ENCODE measurements at places on chromosomes 13 and 19. TPM values are rescaled to one million over a fixed set of nuclear protein-coding genes. Genes with fewer than 3 reads are reported as not detected.

- H3K4me3 ChIP-seq: peak overlapping the region; percentile 74
- DNase-seq: no peak
- peaks cover 29% of the 10 kb centered on the region for H3K4me1 ChIP-seq
- H3K36me3 ChIP-seq: no peaks in the 10 kb centered on the region
- H3K27me3 ChIP-seq: peaks cover 47% of the 10 kb centered on the region
Observed at GRCh38 chr19:4580021-4580901, 20.8 kb upstream of the SEMA6B start.

DNA sequence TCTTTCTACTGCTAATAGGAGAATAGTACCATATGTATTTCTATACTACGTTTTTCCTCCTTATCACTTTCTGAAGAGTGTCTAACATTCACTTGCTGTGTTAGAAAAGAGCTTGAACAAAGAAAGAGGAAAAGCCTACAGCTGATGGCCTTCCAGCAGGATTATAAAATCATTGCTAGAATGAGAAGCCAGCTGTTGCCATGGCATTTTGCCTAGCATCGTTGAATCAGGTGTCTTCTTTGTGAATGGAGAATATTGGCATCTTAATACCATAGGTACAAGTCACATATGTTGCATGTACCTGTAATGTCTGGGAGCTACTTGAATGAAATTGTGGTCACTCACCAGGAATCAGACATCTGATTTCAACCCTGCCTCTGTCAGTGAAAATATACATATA, 1174.9 kb downstream of the PCDH17 start:
- no peaks in the 10 kb centered on the region for H3K4me1 ChIP-seq
- H3K36me3 ChIP-seq: no peaks in the 10 kb centered on the region
- no peaks in the 10 kb centered on the region for H3K27me3 ChIP-seq
- no peak overlapping the region for H3K4me3 ChIP-seq
- no peak overlapping the region for H3K27ac ChIP-seq

DNA sequence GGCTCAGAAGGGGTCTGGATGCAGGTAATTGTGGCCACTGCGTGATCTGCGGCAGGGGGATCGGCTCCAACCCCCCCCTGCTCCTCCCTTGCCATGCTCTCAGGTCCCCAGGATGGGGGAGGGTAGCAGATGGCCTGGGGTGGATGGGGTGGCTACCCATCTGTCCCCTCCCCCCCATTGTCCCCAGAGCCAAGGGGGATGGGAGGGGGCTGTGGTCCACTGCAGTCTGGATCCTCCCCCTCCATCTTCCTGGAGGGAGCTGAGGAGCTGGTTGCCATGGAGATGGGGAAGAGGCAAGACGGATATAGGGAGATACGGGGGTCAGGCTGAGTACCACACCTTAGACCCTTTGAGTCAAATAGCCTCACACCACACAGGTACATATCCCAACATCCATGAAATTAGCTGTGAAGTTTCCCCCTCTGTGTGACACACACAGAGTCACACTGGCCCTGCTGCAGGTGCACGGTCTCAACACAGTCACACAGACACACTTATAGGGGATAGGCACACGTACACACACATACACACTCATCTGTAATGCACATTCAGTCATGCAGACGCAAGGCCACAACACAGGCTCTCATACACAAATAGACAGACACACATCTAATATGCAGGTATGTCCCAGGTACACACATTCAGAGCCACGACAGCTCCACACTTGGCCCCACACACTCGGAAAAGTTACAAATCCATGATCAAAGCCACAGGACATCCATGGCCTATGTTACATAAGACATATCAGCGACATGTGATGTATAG, 1.8 kb upstream of the NOVA2 start:
- H3K4me3 ChIP-seq: no peak overlapping the region
- H3K27ac ChIP-seq: no peak overlapping the region
- H3K4me1 ChIP-seq: peaks cover 18% of the 10 kb centered on the region
- no peaks in the 10 kb centered on the region for H3K36me3 ChIP-seq
- peaks cover 74% of the 10 kb centered on the region for H3K27me3 ChIP-seq

DNA sequence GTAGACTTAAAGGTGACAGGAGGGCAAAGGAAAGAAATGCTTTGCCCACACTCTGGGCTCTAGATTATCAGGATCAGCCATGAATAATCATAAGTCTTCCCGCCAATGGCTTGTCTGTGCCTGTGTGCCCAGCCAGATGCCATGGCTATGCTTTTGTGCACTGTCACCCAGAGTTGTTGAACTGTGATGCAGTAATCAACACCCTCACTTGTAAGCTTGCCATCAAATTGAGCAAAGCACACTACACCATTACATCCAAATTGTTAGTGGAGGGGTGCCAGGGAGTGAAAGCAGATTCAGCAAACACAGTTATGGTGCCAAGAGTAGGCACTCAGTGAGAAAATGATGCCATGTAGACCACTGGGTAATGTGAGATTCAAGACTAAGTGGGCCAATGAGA, 845.3 kb upstream of the MIR17HG start:
- no peaks in the 10 kb centered on the region for H3K27me3 ChIP-seq
- H3K27ac ChIP-seq: no peak overlapping the region
- H3K36me3 ChIP-seq: peaks cover 4% of the 10 kb centered on the region
- no peak for DNase-seq
- H3K4me3 ChIP-seq: no peak overlapping the region
- H3K4me1 ChIP-seq: no peaks in the 10 kb centered on the region

- H3K27ac ChIP-seq: no peak overlapping the region
- H3K4me3 ChIP-seq: no peak overlapping the region
- H3K4me1 ChIP-seq: no peaks in the 10 kb centered on the region
- DNase-seq: no peak
- no peaks in the 10 kb centered on the region for H3K36me3 ChIP-seq
Observed at GRCh38 chr13:68998056-68998455, 1109.6 kb upstream of the ATXN8OS start.

DNA sequence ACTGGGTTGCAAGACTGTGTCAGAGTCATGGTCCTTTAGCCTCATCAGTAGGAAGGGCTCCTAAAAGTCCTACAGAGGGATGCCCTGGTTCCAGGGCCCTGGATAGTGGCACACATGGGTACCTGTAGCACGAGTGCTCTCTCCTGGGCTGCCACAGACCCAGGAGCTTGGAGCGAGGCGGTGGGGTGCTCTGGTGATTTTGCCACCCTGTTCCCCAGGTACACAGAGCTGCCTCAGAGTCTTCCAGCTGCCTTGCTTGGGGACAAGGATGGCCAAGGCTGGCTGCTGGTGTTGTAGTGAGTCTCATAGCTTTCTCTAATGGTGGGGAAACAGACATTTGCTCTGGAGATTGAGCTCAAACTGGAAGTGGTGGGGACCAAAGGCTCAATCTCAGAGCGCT, 53.9 kb upstream of the OLFM4 start:
- DNase-seq: no peak
- no peak overlapping the region for H3K4me3 ChIP-seq
- no peaks in the 10 kb centered on the region for H3K36me3 ChIP-seq
- peaks cover 22% of the 10 kb centered on the region for H3K27me3 ChIP-seq
- H3K27ac ChIP-seq: no peak overlapping the region

- H3K36me3 ChIP-seq: no peaks in the 10 kb centered on the region
- peaks cover 18% of the 10 kb centered on the region for H3K4me1 ChIP-seq
- no peaks in the 10 kb centered on the region for H3K27me3 ChIP-seq
- DNase-seq: no peak
Observed at GRCh38 chr19:6735181-6735911, 2.0 kb downstream of the GPR108 start.

- H3K36me3 ChIP-seq: no peaks in the 10 kb centered on the region
- H3K27me3 ChIP-seq: no peaks in the 10 kb centered on the region
- no peak overlapping the region for H3K27ac ChIP-seq
- H3K4me1 ChIP-seq: peaks cover 25% of the 10 kb centered on the region
- no peak for DNase-seq
Observed at GRCh38 chr13:35393886-35394285, 82.6 kb downstream of the MAB21L1 start.

- no peaks in the 10 kb centered on the region for H3K4me1 ChIP-seq
- H3K27ac ChIP-seq: no peak overlapping the region
- no peak overlapping the region for H3K4me3 ChIP-seq
Observed at GRCh38 chr13:68440874-68441273, 1210.7 kb upstream of the PCDH9 start.

- peaks cover 32% of the 10 kb centered on the region for H3K4me1 ChIP-seq
- H3K27ac ChIP-seq: no peak overlapping the region
- no peak overlapping the region for H3K4me3 ChIP-seq
- H3K36me3 ChIP-seq: no peaks in the 10 kb centered on the region
- peaks cover 7% of the 10 kb centered on the region for H3K27me3 ChIP-seq
Observed at GRCh38 chr13:30017880-30018279, 167.5 kb upstream of the UBL3 start.

DNA sequence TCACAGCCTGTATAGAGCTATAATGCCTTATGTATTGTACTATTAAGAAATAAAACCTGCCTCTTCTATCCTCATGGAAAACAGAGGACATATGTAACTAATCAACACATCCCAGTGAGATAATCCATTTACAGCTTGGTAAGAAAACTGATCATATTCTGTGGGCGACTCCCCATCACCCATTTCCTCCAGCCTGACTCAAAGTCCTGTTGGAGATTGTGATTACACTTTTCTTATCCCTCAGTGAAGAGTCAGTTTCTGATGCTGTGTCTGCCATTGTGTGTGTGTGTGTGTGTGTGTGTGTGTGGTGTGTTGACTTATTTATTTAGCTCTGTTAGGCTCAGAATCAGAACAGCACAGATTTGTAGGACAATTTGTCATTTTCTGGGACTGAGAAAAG, 212.8 kb downstream of the FGF9 start:
- H3K27me3 ChIP-seq: peaks cover 17% of the 10 kb centered on the region
- no peak overlapping the region for H3K4me3 ChIP-seq
- H3K27ac ChIP-seq: no peak overlapping the region
- no peaks in the 10 kb centered on the region for H3K36me3 ChIP-seq
- no peaks in the 10 kb centered on the region for H3K4me1 ChIP-seq
- DNase-seq: no peak

DNA sequence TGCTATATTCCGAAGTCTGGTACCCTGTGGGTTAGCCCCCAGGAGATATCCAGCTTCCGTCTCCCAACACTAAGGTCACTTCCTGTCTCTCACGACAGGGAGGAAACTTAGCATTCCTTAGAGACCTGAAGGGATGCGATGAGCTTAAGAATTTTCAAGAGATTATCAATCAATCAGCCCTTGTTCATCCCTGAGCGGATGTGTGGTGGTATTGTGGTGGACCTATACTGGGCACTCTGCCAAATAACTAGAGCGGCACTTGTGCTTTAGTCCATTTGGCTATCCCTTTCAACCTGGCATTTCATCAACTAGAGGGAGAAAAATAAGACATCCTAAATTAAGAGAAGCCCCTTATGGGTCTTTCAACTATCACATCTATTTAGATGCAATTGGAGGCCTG, 30.9 kb upstream of the ZNF562 start:
- DNase-seq: no peak
- H3K4me1 ChIP-seq: no peaks in the 10 kb centered on the region
- H3K4me3 ChIP-seq: no peak overlapping the region
- no peaks in the 10 kb centered on the region for H3K36me3 ChIP-seq

GRCh38 chr13:99690426-99691174, 189.3 kb downstream of the TM9SF2 start:
- H3K36me3 ChIP-seq: no peaks in the 10 kb centered on the region
- H3K4me1 ChIP-seq: peaks cover 11% of the 10 kb centered on the region
- peaks cover 87% of the 10 kb centered on the region for H3K27me3 ChIP-seq

DNA sequence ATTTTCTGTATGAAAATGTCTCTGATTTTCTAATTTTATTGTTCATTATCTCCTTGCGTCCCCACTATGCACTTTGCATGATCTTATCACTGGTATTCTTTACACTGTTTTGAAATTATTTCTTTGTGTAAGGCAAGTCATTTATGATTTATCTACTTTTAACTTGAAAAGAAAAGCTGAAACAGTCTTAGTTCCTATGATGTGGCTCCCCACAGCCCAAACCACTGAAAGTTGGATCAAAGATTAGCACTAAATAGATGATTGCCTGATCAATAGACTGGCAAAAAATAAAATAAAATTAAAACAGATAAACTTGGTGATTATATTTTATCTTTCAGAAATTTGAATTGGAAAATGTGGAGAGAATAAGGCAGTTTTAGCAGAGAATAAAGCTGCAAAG, 1101.9 kb downstream of the PCDH9 start:
- no peak overlapping the region for H3K27ac ChIP-seq
- no peaks in the 10 kb centered on the region for H3K4me1 ChIP-seq
- no peak for DNase-seq
- no peaks in the 10 kb centered on the region for H3K36me3 ChIP-seq

DNA sequence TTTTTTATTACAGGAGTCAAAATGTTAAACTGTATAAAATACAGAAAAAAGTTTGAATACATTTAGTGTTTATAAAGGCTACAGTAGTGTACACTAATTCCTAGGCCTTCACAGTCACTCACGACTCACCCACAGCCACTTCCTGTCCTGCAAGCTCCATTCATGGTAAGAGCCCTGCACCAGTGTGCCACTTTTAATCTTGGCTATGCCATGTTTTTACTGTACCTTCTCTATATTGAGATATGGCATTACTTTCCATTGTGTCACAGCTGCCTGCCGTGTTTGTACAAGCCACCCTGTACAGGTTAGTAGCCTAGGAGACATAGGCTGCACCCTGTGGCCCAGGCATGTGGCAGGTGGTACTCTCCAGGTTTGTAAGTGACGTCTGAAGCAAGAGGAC, 32.1 kb downstream of the C1QTNF9 start:
- no peak overlapping the region for H3K27ac ChIP-seq
- DNase-seq: no peak
- no peak overlapping the region for H3K4me3 ChIP-seq
- no peaks in the 10 kb centered on the region for H3K36me3 ChIP-seq
- H3K4me1 ChIP-seq: no peaks in the 10 kb centered on the region

DNA sequence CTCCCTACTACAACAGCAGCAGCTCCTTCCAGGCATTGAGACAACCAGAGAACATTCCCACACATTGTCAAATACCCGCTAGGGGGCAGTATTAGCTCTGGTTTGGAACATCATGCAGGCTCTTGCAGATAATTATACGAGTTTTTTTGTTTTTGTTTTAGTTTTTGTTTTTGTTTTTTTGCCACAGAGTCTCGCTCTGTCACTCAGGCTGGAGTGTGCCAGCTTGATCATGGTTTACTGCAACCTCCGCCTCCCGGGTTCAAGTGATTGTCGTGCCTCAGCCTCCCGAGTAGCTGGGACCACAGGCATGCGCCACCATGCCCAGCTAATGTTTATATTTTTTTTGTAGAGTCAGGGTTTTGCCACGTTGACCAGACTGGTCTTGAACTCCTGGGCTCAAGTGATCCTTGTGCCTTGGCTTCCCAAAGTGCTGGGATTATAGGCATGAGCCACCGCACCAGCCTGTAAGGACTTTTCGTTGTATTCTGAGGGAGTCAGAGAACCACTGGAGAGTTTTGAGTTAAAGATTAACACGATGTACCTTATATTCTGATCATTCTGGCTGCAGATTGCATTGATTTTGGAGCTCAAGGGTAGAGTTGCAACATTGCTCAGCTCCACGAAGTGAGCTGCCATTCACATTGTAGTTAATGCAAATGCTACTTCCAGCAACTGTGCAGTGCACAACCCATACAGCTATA, 41.7 kb upstream of the CEACAM20 start:
- H3K4me3 ChIP-seq: no peak overlapping the region
- DNase-seq: no peak
- H3K36me3 ChIP-seq: no peaks in the 10 kb centered on the region
- peaks cover 10% of the 10 kb centered on the region for H3K4me1 ChIP-seq

Gene SGCG
- total RNA-seq: 15.1 TPM

Gene KLK1
- total RNA-seq: 1.5 TPM

Gene LILRA1
- not detected for total RNA-seq

Gene RGL3
- total RNA-seq: 44.8 TPM

Gene CGB8
- 9.4 TPM for total RNA-seq

Gene IGFL3
- not detected for total RNA-seq

Gene ZIM2
- not detected for total RNA-seq

Gene KLK12
- total RNA-seq: 1.6 TPM

Gene TMEM238
- total RNA-seq: 14.0 TPM

Gene CD79A
- total RNA-seq: 0.52 TPM

Gene C13orf42
- total RNA-seq: not detected

Gene ZNF223
- total RNA-seq: 10.0 TPM
